ENCODE measurements at places on chromosomes 1 and 21.

GRCh38 chr1:25255706-25256577, 8.7 kb upstream of the RSRP1 start:
- no peak for DNase-seq

- no peak for DNase-seq
Measured at GRCh38 chr1:228697207-228698016, 37.9 kb upstream of the RHOU start.

DNA sequence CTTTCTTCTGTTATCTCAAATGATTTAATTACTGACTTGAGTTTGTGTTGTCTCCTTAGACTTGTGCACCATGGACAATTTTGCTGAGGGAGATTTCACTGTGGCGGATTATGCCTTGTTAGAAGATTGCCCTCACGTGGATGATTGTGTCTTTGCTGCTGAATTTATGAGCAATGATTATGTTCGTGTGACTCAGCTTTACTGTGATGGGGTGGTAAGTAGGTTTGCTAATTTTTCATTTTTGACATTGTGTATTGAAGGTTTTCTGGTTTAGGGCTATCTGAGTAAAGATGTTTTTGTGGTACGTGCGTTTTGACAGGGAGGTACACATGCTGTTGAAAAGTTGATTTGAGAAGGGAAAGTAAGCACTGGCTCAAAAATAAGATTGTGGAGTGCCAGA, 14.1 kb downstream of the TTC3 start:
- DNase-seq = no peak

DNA sequence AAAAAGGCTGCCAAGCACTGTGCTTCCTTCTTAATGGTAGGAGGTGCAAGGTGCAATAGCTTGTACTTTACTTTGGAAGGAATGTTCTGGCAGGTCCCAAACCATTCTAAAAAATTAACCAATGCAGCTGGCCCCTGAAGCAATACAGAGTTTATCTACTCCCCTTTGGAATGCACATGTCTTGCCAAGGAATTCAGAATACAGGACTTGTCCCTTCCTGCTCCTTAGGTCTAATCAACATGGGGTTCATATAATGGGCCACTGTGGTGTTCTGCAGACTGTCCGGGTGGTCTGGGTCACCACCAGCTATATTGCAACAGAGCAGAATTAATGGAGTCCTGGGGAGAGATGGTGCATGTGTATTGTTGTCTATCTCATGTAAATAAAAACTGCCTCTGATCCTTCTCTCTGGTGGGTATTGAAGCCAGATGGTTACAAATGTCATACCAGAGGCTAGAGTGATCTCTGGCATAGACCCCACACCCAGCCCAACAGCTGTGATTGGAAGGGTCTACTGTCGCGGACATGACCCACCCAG, 112.8 kb downstream of the RIPK4 start:
- no peak for DNase-seq

DNA sequence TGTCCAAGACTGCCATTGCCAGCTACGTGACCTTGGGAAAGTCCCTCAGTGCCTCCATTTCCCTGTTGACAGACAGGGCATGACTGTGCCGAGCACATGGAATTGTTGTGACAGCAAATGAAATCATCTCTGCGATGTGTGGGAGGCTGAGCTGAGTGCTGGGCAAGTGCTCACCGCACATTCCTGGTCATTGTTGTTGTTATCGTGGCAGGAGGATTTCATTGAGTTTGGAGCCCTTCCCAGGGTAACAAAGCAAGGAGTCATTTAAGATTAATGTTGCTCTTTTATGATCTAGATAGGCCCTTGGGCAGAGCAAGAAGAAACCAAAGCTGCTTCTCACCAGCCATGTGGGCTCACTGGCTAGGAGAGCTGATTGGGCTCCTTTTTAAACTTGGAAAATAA, 39.6 kb upstream of the ITPKB start:
- DNase-seq = no peak

- DNase-seq = no peak
Measured at GRCh38 chr1:47340227-47340626, 6.6 kb downstream of the CMPK1 start.

- no peak for DNase-seq
Measured at GRCh38 chr1:2544093-2544874, 11.9 kb upstream of the TNFRSF14 start.

GRCh38 chr1:246907472-246907871, 24.3 kb downstream of the AHCTF1 start:
- no peak for DNase-seq

DNA sequence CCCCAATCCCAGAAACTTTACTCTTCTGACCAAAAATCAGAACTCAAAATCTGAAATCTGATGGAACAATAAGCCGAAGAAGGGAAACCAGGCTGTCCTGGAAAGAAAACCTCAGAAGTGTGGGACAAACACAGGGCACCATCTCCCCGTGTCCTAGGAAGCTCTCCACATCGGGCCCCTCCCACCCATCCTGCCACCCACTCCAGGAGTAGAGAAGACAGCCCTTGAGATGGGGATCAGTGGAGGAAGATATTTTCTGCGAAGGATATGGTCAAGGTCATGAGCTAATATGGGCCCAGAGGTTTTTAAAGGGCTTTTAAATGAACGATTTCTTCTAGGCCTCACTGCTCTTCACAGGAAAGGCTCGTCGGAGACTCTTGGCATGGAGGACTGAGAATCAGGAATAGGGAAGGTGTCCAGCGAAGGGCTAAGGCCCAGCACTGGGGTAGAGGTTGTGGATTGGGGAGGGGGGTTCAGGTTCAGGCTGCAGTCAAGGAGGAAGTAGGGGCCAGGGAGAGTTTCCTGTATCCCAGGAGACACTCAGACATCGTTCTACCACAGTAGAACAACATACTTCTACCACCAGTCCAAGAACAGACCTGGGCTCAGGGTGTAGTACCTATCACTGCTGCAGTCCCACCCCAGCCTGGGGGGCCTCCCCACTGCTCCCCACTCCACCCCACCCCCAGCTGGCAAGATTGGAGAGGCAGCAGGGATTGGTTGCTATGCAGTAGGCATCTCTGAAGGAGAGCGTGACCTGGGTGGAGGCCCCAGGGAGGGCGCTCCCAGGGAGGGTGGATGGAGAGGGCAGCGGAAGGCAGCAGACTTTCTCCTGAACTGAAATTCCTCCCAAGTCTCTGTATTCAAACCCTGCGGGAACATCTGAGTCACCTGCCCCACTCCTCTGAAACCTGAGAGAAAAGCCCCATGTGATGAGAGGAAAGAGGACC, 1.2 kb upstream of the S100A5 start:
- DNase-seq = no peak

Data from NCI-H1417 treated with DMSO at 0.1 percent for 48 hours (cell line).